ENCODE measurements at places on chromosomes 3 and 15.

GRCh38 chr3:100209948-100210771 is 50.6 kb upstream of the TBC1D23 start:
- no peak for DNase-seq

GRCh38 chr15:72342385-72342784 is 22.4 kb upstream of the CELF6 start:
- DNase-seq, result no peak

- DNase-seq, result no peak
These were observed 200.1 kb upstream of the ZNF717 start for GRCh38 chr3:75985432-75985831.

GRCh38 chr15:101060576-101061551 is 141.7 kb downstream of the LRRK1 start:
- DNase-seq, result no peak

DNA sequence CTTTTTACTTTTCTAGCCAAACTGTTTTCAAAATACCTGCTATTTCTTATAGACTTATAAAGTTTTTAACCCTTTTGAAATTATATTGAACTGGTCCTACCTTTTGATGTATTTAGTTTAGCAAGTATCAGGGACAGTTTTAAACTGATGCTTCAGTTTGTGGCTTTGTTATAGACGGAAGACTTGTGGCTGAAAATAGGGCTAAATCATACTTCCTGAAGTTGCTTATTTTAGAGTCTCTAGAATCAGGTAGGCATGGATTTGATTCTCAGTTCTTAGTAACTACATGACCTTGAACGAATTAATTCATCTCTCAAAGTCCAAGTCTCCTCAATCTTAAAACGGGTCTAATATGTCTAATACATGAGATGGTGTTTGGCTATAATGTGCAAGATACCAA is 322.8 kb downstream of the RAP2B start:
- DNase-seq, result no peak

DNA sequence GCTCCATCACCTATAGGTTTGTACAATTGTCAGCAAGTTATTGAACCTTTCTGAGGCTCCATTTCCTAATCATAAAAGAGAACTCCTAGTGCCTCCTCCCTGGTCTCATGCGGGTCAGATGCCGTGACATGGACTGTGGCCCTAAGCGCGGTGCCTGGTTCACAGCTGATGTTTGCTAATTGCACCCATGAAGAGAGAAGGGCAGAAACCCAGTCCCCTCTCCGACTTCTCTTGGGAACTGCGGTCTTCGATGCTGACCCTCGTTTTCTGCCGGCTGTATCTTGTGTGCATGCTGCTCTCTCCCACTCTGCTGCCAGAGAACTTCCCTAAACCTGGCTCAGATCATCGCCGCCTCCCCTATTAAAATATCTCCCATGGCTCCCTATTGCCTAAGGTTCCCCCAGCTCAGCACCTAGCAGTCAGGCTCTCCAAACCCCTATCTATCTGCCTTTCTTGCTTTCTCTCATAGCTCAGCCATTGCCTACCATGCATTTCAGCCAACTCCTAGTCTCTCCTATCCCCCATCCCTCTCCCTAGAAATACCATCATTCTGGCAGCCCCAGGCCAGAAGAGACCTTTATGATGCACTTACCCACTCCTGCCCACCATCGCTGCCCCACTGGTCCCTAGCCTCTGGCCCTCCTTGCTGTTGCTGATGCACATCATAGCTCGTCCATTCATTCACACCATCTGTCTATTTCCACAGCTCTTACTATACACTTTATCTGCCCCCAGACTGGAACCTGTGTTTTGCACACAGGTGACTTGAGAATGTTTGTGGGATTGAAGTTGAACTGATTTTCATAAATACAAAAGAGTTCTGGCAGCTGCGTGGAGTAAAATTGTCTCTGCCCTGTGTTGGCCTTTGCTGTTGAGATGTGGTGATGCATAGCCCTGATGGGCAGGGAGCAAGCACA is 6.6 kb downstream of the ISG20 start:
- DNase-seq, result no peak

DNA sequence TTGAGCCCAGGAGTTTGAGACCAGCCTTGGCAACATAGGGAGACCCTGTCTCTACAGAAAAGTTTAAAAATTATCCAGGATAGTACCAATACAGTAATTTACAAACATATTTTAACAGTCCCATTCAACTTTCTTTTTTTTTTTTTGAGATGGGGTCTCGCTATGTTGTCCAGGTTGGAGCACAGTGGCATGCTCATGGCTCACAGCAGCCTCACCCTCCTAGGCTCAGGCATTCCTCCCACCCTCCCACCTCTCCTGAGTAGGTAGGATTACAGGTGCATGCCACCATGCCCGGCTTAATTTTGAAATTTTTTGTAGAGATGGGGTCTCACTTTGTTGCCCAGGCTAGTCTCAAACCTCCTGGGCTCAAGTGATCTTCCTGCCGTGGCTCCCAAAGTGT is 12.5 kb upstream of the MAP6D1 start:
- no peak for DNase-seq

- no peak for DNase-seq
These were observed 12.6 kb downstream of the ATP2C1 start for GRCh38 chr3:130906374-130906995.

GRCh38 chr15:88878720-88879184 is 16.6 kb downstream of the HAPLN3 start:
- DNase-seq, result peak; percentile 28

- no peak for DNase-seq
These were observed 168.7 kb downstream of the CHL1 start for GRCh38 chr3:365268-365667.

- DNase-seq, result no peak
These were observed 20.0 kb downstream of the GPR15 start for GRCh38 chr3:98551754-98552153.

GRCh38 chr3:41933154-41933676 is 28.7 kb downstream of the ULK4 start:
- no peak for DNase-seq

GRCh38 chr3:87949189-87949878 is 109.5 kb downstream of the CGGBP1 start:
- no peak for DNase-seq

DNA sequence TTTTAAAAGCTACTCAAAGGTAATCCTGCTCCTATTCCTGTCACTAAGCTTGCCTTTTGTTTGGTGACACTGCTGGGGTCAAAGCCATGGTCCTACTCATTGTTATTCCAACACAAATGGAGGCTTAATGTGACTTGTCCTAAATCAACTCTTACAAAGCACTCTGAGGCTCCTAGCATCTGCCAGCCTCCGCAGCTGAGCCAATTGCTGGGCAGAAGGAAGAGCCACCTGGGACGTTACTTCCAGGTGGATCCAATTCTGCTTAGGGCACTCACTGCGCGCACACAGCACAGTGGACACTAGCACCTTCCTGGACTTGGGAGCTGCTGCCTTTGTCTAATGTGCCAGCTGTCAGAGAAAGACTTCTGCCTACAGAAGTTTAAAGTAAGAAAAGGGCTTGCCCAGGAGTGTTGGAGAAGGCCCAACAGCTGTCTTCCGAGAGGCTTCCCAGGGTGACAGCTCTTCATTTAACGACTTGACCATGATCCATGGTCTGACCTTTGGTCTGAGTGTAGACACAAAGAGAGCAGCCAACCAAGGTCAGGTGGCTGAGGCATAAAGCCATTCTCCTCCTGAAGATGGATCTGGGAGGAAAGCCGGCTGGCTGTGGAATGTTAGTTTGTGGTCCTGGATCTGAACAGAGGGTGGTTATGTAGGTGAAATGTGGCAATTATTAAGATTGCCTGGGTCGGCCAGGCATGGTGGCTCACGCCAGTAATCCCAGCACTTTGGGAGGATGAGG is 102.2 kb downstream of the AQP9 start:
- no peak for DNase-seq

GRCh38 chr3:176927706-176928581 is 269.3 kb downstream of the TBL1XR1 start:
- DNase-seq, result no peak

DNA sequence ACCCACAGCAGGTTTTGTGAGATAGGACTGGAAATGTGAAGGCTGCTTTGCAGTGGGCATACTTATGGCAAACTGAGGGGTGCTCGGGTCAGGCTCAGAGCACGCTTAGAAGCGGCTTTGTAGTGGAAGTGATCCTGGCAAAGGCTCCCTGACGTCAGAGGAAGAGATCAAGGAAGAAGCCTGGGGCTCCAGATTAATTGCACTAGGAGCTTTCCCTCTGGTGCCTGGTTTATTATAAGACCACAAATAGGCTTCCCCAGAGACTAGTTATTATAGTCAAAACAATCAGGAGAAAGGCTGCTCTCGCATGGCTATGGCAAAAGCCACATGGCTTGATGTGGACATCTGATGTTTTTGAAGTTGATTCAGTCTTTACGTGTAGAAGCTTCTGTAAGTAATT is 515.1 kb downstream of the GABRG3 start:
- DNase-seq, result no peak

DNA sequence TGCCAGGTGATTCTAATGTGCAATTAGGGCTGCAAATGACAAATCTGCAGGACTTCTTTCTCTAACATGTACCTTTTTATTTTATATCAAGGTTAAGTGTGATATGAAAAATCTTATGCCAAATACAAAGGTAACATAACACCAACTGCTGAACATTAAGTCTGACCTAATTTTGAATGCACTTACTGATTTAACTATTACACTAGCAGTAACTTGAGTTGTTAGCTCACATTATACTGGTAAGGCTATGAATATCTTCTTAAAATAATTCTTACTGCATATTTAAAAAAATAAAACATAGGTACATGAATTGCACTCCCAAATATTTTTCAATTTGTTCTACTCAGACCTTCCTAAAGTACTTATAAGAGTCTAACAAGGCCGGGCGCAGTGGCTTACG is 259.2 kb downstream of the CD47 start:
- no peak for DNase-seq

DNA sequence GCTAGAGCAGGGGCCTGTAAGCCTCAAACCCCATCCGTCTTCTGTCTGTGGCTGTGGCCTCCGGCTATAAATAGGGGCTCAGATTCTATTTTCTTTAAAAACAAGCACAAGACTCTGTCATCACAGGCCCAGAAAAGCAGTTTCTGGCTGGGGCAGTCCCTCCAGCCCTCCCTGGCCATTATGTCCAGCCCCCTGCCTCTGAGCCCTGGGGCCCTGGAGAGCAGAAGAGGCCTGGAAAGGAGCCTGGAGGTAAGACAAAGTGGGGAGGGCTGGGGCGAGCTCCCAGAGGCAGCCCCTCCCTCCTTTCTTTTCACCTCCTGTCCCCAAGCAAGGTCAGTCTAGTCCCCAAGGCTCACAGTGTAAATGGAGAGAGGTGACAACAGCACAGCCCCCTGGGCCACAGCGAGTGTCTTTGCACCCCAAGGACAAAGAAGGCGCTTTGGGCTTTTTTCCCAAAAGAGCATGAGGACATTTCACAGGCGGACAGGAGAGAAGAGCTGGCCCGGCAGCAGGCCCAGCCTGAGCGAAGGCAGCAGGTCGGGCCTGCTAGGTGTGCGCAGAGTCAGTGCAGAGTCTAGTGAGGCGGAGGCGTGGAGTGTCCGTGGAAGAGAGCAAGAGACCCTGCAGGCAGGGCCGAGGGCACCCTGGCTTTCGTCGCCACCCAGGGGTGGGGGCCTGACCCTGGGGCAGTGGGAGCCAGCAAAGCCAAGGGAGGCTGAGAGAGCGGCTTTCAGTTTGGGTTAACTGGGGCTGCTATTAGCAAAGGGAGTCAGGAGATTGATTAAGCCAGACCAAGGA is 188.3 kb downstream of the TBC1D2B start:
- DNase-seq, result no peak

GRCh38 chr3:157447026-157447694 is 10.5 kb downstream of the PTX3 start:
- DNase-seq, result no peak

DNA sequence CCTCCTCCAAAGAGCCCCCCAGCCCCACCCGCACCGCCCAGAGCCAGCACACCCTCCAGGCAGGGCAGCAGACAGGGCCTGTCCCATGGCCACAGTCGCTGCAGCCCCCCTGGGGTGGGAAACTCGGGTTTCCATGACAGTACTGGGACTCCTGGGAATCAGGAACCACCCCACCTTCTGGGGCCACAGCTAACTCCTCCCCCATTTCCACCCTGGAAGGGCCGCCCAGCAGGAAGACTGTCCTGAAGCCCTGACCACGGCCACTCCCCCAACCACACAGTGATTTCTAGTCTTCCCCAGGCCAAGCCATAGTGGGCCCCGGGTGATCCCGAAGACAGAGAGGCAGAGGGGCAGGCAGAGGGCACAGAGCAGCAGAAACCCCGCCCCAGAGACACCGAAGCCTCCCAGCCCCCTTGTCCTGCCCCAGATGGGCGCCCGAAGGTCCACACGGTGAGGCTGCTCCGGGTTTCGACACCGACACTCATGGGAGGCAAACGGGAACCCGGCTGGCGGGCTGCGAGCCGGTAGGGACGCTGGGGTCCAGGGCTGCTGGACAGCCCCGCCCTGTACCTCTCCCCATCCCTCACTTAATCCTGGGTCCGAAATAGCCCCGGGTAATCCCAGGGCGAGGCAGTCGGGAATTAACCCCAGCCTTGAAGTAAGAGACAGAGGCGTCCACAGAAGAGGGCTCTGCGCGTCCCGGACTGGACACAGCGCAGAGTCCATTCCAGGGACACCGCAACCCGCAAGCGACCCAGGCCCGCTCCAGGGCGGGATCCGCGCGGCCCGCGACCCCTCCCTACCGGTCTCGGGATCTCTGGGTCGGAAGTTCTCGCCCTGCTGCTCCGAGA is 138.4 kb downstream of the NUP210 start:
- peak; percentile 68 for DNase-seq

GRCh38 chr15:84961114-84961452 is 20.6 kb upstream of the PDE8A start:
- no peak for DNase-seq

DNA sequence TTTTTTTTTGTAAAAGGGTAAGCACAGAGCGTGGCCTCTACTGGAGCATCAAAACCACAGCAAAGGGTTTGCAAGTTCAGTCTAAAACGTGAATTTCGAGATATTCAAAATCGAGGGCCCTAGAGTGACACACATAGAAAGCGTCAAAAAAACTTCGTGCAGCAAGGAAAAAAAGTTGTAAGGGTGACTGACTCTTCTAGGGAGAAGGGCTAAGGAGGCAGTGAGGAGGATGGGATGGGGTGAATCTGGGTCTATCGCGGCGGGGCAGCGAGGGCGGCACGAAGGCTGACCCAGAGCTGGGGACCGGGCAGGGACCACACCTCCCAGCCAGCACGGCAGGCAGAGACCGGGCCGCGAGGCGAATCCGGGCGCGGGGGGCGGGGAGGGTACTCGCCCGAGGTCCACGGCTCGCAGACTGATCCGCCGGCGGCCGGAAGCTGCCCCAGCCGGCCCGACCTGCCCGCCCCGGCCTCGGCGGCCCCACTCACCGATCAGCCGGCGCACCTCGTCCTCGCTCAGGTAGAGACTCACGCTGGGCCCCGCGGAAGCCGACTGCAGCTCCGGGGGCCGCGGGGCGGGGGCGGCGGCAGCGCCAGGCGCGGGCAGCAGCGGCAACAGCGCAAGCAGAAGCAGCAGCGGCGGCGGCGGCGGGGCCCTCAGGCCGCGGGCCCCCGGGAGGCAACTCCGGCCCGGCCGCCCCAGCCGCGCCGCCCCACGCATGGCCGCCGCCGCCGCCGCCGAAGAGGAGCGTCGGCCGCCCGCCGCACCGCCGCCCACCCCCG is 533 bp downstream of the RYK start:
- DNase-seq, result peak; percentile 75

- no peak for DNase-seq
These were observed 925 bp upstream of the PSTPIP1 start for GRCh38 chr15:76994001-76994400.

- peak; percentile 23 for DNase-seq
These were observed 46.3 kb downstream of the ZBTB20 start for GRCh38 chr3:115100806-115101205.
